ENCODE measurements at places on chromosomes 2 and 18. TPM values are rescaled to one million over a fixed set of nuclear protein-coding genes. Genes with fewer than 3 reads are reported as not detected.

GRCh38 chr2:160408173-160408958 is 85.2 kb downstream of the RBMS1 start:
- no peak for DNase-seq

- no peak for DNase-seq
Measured at GRCh38 chr2:76316691-76317090, 606.0 kb upstream of the GCFC2 start.

DNA sequence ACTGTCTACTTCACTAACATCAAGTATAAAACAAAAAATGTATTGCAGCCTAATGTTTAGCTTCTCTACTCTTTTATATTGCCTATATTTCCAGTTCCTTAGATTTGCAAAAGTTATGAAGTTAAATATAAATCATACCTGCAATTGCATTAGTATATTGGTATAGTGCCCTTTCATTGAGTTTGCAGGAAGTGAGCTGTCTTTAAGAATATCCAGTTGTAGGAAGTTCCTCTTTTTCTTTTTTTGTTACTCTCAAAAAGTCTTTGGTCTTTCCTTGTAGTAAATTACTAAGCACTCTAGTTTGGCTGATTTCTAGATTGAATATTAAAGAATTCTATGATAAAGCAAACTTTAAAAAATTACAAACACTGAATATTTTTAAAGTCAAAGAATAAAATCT is 71.3 kb upstream of the FN1 start:
- no peak for DNase-seq

DNA sequence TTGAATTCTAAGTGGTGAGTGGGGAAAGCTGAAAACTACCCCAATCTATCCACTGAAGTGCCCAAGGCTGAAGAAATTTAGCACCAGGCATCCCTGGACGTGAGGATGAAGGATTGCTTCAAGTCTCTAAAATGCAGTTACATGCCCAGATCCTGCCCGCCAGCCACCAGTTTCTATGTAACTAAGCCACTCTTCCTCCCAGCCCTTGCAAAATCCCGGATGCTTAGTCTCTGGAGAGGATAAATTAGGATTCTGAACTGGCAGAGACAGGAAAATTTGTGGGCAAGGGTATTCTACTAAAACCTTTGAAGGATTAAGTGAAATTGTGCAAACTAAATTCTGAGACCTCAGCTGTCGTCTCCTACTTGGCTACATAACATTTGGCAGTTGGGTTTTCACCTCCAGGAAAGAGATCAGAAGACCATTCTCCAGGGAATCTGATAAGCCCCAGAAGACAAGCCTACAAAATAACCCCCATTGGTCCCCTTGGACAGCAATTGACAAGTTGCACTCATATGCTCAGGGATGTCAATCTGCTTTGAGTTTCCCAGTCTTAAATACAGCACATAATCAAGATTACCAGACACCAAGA is 93.9 kb upstream of the CD226 start:
- no peak for DNase-seq

DNA sequence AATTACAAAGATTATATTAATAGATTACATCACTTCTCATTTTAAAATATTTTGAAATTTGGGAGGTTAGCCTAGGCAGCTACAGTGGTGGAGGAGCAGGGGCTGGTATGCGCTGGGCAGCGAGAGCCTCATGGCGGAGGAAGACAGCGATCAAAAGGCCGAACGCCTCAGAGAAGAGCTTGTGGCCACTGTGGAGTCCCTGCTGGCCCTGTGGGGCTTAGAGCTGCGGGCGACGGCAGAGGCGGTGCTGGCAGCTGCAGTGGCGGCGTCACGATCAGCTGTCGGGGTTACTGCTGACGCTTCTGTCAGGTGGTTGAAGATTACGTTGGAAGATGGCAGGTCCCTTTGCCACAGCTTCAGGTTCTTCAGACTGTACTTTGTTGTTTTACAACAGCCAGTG is 87.4 kb downstream of the ROCK2 start:
- no peak for DNase-seq

DNA sequence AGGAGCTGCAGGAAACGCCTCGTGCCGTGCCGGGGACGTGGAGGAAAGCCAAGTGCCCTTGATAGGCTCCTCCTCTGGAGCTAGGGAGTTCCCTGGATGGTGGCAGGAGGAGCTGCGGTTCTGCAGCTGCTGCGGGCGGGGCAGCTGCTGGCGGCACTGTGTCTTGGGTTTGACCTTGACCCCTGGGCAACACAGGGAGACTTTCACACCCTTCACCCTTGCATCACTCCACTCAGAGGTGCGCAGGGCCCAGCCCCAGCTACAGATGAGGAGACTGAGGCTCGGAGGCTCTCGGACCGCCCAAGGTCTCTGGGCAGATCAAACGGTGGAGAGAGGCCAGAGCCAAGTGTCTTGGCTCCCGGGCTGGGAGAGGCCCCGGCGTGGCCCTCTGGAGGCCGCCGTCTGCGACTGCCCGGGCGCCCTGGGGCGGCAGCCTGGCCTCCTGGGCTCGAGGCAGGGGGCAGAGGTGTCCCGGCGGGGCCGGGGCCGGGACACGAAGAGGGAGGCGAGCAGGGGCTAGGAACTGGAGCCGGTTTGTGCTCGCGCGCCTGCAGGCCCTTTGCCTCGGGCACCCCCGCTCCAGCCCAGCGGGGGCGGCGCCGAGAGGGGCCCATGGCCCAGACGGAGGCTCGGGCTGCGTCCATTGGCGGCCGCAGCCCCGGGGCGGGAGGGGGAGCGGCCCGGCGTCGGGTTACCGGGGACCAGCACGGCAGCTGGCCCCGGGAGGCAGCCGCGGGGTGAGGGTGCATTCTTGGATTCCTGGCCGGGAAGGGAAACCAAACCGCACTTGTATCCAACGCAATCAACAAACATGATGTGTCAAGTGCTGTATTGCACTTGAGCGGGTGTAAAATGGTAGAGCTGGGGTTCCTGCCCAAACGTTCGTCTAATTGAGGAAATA is 129.6 kb upstream of the SLC1A4 start:
- DNase-seq, result peak; percentile 96

DNA sequence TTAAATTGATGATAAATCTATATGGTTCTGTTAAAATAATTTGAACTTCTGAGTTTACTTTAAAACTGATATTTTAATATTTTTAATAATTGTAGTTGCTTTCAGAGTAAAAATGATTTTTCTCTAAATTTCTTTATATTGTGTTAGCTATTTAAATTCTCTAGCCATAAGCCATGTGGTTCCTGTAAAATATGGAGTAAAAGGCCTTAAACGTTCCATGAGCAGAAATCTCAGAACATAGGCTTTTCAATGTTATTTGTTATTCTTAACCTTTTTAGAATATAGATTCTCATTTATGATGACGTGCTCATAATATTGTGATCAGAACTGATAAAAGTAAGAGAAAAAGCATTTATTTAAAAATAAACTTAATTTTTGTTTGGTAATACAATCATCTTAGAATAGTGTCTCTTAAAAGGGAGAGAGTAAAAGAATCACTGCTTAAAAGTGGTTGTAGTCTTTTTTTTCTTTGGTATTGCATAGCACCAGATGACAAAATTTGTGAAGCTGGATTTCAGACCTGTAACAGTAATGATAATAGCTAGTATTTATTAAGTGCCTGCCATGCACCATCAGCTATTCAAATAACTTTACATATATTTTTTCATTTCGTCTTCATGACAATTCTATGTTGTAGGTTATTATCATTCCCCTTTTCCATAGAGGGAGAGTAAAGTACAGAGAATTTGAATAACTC is 2.7 kb downstream of the BMPR2 start:
- no peak for DNase-seq

GRCh38 chr2:7744827-7745226 is 827.6 kb downstream of the RNF144A start:
- no peak for DNase-seq

DNA sequence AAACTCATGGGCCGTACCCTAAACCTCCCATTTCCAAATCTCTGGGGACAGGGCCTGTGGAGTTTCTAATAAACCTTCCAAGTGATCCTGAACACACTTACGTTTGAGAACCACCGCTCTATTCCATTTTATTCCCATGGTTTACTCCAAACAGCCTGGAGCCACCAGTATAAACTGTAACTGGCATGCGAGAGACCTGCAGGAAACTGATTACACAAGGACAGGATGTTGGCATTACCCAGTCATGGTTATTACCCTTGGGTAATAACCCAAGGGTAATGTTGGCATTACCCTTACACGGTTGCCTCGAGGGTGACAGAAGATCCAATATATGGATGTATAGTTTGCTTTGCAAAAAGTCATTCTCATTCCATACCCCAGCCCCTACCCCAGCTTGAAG is 37.0 kb upstream of the YPEL5 start:
- no peak for DNase-seq

DNA sequence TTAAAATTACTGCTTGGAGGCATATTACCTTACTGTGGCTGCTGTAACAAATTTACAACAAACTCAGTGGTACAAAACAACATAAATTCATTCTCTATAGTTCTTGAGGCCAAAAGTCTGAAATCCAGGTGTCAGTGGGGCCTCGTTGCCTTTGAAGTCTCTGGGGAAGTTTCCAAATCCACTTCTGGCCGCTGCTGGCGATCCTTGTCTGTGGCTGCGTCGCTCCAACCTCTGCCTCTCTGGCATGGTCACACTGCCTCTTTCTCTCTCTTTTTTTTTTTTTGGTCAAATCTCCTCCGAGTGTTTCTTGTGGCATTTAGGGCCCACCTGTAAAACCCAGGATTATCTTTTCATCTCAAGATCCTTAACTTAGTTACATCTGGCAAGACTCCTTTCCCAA is 182.8 kb downstream of the ST6GAL2 start:
- no peak for DNase-seq

DNA sequence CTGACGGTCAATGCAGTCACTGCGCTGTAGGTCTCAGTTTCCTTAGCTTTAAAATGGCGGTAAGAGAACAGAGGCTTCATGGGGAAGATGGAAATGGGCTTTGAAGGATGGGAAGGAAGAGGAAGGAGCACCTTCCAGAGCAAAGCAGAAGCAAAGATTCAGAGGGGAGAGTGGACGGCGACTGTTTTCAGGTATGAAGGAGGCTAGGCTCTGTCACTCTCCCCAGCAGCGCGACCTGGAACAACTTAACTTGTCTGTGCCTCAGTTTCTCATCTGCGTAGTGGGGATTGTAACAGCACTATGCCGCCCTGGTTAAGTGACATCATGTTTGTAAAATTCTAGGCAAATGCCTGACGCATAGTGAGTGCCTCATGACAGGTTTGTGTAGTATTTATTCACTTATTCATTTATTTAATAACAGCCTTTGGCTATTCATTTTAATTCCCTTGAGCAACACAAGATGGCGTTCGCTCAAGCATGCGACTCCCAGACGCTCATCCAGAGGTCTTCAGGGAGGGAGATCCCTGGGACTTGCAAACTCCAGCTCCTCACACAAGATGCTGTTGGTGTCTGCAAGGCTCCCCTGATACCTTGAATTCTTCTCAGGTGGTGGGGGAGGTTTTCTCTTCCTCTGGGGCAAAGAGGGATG is 336.3 kb downstream of the DYSF start:
- no peak for DNase-seq

DNA sequence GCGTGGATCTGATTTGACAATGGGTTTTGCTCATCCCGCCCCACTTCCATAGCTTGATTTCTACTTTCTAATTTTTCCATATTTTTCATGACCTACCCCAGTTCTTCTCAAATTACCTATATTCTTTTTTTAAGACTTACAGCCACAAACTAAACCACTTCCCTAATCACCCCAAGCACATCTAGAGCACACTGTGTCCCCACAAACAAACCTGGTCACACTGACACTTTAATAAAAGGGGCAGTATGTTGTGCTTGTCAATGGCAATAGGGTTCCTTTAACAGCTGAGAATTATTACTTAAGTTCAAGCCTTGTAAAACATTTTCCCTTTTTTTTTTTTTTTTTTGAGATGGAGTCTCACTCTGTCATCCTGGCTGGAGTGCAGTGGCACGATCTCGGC is 47.1 kb downstream of the MREG start:
- no peak for DNase-seq

GRCh38 chr2:183349091-183349490 is 224.8 kb downstream of the NUP35 start:
- DNase-seq, result no peak

GRCh38 chr18:59779979-59780378 is 82.8 kb upstream of the CCBE1 start:
- DNase-seq, result no peak

GRCh38 chr2:15640261-15640711 is 48.6 kb downstream of the DDX1 start:
- DNase-seq, result peak; percentile 76

GRCh38 chr2:17309741-17310339 is 208.4 kb downstream of the RAD51AP2 start:
- DNase-seq, result no peak

GRCh38 chr18:41265047-41265446 is 690.0 kb upstream of the PIK3C3 start:
- DNase-seq, result no peak

GRCh38 chr2:9258953-9259399 is 52.4 kb downstream of the ASAP2 start:
- DNase-seq, result no peak

GRCh38 chr2:38317725-38318124 is 59.3 kb downstream of the ATL2 start:
- DNase-seq, result no peak

GRCh38 chr2:180516232-180516631 is 464.2 kb upstream of the UBE2E3 start:
- DNase-seq, result no peak

- no peak for DNase-seq
Measured at GRCh38 chr2:142041996-142042395, 88.8 kb downstream of the LRP1B start.

DNA sequence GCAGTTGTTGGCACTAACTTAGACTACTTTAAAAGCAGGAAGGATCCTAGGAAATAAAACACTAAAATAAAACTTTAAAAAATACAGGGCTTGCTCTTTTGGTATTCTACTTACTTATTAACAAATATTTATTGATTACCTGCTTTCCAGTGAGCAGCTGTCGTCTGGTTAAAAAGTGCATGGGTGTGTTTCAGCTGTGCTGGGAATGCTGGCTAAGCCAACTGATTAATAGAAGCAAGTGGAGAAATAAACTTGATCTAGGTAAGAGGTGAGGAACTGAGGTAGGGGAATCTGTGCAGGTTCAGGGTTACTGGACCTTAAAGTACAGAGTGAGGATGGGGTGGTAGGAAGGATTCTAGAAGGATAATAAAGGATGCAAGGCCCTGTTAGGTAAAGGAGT is 110.8 kb downstream of the SPTBN1 start:
- DNase-seq, result no peak

- DNase-seq, result no peak
Measured at GRCh38 chr18:13330996-13331395, 112.4 kb downstream of the LDLRAD4 start.

- peak; percentile 91 for DNase-seq
Measured at GRCh38 chr18:48676756-48677368, 138.0 kb downstream of the CTIF start.

CCL20 gene
- total RNA-seq, result 1.2 TPM

HNMT gene
- 33.1 TPM for total RNA-seq

HOXD3 gene
- 0.56 TPM for total RNA-seq

GAL3ST2 gene
- 0.34 TPM for total RNA-seq

ABCG5 gene
- total RNA-seq, result not detected
